AG08395 (cell line): ENCODE measurements at places on chromosomes 2 and 18.

- no peak for DNase-seq
Observed at GRCh38 chr2:240503375-240503774, 54.4 kb downstream of the ANKMY1 start.

DNA sequence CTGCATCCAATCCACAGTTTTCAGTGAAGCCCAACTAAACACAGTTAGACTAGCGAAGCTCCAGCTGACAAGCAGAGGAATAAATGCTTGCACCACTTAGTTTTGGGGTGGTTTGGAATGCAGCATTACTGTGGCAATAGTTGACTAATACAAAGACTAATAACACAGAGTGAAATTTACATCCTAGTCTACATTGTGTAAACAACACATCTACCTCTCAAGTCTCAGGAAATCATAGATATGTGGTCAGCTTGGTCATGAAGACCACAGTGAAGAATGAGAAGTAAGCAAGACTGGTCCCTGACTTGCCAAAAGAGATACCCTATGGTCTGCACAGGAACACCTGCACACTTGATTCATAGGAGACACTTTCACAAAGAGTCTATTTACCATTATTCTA is 155.1 kb upstream of the TANK start:
- peak; percentile 5 for DNase-seq

DNA sequence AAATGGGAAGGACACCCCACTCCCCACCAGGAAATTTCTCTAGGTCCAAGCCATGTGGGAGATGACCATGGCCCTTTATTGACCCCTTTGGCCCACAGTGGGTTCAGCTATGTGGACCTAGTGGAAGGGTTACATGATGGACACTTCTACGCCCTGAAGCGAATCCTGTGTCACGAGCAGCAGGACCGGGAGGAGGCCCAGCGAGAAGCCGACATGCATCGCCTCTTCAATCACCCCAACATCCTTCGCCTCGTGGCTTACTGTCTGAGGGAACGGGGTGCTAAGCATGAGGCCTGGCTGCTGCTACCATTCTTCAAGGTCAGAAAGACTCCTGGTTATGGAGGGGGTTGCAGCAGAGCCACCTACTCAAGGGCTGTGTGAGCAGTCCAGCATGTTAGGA is 1.3 kb downstream of the STK16 start:
- DNase-seq = no peak

- DNase-seq = peak; percentile 43
Observed at GRCh38 chr2:236790963-236791362, 221.3 kb downstream of the ACKR3 start.

DNA sequence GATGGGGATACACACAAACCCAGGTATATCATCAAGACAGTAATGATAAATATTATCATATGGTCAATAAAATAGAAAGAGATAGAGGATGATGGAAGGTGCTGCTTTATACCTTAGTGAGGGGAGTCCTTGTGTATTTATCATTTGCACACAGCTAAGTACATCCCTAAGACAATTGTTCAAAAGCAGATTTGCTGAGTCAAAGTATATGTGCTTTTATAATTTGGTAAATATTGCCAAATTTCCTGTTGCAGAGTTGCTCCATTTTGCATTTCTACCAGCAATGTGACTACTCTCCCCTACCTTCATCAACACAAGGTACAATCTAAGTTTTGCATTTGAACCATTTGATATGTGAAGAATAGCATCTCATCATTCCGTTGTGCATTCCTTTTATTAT is 22.6 kb upstream of the PLEK start:
- DNase-seq = no peak

DNA sequence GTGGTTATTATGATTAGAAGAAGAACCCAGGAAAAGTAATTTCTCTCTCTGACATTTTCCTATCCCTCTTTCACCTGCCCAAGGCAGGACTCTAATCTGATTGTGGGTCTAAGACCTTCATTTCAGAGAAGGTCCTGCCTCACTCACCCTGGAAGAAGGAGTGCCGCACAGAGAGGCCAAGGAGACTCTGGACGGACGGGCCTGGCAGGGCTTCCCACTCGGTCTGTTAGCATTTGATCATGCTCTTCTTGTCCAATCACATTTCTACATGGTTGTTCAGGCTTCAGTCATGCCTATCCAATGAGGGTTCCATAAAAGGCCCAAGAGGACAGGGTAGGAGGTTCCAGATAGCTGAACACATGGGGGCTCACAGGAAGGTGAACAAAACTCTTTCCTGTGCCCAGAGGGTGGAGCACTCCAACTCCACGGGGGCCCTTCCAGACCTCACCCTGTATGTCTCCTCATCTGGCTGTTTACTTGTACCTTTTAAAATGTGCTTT is 27.0 kb downstream of the ZNF892 start:
- no peak for DNase-seq

DNA sequence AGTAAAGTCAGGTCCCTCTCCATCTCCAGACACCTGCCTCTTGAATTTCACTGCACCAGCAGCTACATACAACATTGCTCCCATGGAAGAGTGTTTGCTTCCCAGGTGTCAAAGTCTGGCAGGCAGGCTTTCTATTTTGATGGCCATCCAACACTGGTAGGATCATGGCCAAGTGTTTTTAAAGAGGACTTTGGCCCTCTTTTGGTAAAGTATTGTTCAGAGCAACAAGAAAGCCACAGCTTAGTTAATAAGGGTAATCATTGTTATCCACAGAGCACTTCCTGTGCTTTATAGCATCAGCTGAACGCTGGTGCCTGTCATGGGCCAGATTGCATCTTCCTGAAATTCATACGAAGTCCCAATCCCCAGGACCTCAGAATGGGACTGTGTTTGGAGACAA is 133.2 kb downstream of the NCK2 start:
- DNase-seq = no peak

GRCh38 chr2:37842732-37843440 is 82.2 kb upstream of the RMDN2 start:
- DNase-seq = no peak

DNA sequence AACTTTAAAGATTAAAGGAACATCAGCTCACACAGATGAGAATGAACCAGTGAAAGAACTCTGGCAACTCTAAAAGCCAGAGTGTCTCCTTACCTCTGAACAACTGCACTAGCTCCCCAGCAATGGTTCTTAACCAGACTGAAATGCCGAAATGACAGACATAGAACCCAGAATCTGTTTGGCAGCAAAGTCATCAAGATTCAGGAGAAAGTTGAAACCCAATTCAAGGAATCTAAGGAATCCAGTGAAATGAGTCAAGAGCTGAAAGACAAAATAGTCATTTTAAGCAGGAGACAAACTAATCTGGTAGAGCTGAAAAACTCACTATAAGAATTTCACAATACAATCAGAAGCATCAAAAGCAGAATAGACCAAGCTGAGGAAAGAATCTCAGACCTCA is 72.0 kb downstream of the STRADB start:
- no peak for DNase-seq

DNA sequence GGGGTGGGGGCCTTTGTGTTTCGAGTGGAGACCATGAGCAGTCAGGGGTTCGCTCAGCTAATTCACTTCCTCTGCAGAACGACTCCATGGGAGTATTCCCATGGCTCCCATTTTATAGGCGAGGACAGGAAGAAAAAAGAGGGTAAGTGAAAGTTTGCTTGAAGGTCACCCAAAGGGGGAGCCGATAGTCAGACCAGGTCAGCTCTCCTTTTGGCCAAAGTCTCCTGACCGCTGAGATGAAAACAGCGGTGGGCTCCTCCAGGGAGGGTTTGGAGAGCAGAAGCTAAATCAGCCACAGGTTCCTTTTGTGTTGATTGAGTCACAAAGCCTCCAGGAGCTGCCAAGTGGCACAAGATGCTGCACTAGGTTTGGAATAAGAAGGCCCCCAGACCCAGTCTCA is 34.1 kb upstream of the CTAGE1 start:
- DNase-seq = no peak

- DNase-seq = no peak
Observed at GRCh38 chr2:121309801-121310200, 24.8 kb upstream of the TFCP2L1 start.

DNA sequence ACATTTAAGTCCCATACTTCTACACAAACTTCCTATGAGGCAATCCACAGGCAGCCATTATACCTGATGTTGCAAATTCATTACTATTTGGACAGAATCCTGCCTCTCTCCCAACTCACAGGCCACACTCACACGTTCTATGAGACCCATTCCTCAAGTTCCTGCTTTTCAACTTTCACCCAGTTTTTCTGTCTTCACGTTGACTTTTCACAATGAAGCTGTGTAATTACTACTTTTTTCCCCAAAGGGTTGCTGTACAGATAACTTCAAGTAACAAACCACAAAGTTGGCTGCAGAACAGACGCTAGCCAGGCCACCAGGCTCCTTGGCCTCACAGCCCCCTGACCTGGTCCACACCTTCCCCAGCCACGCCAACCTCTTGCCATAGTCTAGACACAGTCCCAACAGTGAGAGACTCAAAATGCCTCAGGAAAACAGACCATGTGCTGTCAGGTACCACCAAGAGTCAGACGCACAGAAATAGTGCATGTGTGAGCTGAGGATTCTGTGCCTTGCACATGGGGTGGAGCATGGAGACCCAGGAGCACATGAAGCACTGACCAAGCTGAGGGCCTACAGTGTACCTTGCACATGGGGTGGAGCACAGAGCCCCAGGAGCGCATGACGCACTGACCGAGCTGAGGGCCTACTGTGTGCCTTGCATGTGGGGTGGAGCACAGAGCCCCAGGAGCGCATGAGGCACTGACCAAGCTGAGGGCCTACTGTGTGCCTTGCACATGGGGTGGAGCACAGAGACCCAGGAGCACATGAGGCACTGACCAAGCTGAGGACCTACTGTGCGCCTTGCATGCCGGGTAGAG is 61.0 kb downstream of the EIPR1 start:
- DNase-seq = no peak

DNA sequence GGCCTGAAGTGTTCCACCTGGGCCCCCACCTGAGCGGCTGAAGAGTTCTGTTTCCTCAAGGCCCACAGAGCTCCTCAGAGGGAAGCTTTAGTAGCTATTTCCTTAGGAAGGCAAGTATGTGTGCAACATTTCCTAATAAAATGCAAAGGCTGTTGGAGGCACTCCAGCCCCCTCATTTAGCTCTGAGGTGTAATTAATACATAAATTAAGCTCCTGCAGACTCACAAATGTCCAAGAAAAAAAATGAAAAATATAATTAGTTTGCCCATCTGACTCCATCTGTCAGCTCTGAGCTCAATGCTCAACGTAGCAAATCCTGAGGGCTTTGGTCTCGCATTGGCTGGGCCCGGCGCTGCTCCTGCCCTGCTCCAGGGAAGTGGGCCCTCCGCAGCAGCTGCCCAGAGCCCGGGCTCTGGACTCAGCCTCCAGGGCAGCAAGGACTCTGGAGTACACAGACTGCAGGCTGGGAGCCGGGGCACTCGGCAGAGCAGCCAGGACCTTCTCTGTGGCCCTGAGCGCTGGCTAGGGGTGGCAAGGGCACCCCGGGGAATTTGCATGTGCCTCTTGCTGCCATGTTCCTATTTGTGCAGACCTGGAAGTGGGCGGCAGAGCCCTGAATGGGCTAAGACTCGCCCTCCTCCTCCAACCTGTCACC is 23.4 kb upstream of the C1QL2 start:
- DNase-seq = no peak

DNA sequence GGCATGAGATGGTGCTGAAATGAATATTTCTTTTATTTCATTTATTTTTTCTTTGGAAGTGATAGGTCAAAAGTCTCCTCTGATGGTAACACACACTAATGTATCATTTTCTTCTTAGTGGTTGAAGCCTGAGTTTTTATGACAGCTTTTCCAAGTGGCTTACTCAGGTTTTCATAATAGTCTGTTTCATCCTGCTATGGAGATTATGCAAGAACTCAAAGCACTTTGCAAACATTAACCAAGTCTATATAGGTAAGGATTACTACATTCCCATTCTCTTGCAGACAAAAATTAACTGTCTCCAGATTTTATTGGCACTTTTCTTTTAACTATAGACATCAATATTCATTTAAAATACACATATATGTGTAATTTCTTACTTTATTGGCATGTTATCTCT is 572.6 kb upstream of the GCFC2 start:
- DNase-seq = no peak

DNA sequence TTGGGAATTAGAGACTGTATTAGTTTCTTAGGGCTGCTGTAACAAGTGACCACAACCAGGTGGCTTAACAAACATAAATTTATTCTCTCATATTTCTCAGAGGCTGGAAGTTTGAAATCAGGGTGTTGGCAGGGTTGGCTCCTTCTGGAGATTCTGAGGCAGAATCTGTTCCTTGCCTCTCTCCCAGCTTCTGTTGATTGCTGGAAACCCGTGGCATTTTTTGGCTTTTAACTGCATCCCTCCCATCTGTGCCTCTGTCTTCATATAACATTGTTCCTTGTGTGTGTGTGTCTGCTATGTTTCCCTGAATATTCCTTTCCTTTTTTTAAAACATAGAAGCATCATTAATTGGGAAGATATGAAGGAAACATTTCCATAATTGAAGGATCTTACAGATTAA is 448.1 kb upstream of the DCC start:
- no peak for DNase-seq

- DNase-seq = no peak
Observed at GRCh38 chr2:73035899-73036711, 35.4 kb downstream of the SFXN5 start.

- DNase-seq = peak; percentile 74
Observed at GRCh38 chr2:38146275-38146906, 70.4 kb upstream of the CYP1B1 start.

DNA sequence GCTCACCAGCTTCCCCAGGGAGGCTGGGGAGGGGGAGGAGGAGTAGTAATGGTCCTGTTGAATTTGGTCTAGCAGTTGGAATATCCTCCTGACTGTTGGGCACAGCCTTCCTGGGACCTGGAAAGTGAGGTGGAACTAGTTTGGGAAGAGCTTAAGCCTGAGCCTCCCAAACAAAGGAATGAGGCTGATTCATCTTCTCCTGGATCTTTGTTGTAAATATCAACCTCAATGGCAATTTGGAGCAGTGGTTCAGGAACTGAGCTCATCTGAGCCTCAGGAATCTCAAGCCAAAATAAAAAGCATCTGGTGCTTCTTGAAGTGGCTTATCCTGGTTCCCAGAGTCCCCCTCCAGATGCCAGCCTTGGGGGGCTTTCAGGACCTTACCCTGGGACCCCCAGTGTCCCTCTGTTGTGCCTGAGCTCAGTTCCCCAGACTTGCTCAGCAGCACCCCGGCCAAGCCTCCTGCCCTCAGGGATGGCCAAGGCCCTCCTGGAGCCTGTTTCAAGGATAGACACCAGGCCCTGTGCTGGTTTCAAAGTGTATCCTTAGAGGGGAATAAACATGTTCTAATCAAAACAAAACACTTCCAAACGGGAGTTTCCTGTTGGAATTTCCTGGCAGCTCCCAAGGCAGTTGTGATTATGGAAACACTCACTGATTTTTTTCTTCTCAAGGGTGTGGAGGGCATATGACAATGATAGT is 112.6 kb downstream of the DDX1 start:
- DNase-seq = no peak

GRCh38 chr18:25646971-25647370 is 295.0 kb upstream of the ZNF521 start:
- peak; percentile 66 for DNase-seq

DNA sequence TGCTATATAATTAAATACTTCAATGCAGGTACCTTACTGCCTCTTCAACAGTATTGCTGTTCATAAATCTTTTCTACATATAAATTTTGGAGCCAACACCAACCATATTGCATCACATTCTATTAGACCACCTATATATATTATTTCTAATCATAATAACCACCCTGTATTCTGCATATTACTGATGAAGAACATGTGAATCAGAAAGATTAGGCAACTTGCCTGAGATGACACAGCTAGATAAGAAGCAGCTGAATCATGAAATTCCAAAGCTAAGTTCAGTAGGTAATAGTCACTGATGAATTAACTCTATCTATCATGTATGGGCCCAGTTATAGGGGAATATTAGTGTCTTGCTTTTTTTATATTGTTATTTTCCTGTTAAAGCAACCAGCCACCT is 161.8 kb downstream of the AGPS start:
- no peak for DNase-seq
